ENCODE measurements at places on chromosomes 4 and X.

- DNase-seq: no peak
Measured at GRCh38 chr4:54731976-54732375, 74.2 kb downstream of the KIT start.

- DNase-seq: no peak
Measured at GRCh38 chr4:149512501-149512900, 303.1 kb downstream of the IQCM start.

GRCh38 chr4:71930459-71930858 is 101.3 kb upstream of the NPFFR2 start:
- DNase-seq: no peak

GRCh38 chr4:107380190-107380589 is 339.8 kb downstream of the PAPSS1 start:
- no peak for DNase-seq

- DNase-seq: no peak
Measured at GRCh38 chr4:41882625-41883347, 52.4 kb upstream of the TMEM33 start.
